ENCODE measurements at places on chromosomes 16 and 17.
A peak's percentile ranks its signal among the peaks of the same experiment; 100 is the strongest.

DNA sequence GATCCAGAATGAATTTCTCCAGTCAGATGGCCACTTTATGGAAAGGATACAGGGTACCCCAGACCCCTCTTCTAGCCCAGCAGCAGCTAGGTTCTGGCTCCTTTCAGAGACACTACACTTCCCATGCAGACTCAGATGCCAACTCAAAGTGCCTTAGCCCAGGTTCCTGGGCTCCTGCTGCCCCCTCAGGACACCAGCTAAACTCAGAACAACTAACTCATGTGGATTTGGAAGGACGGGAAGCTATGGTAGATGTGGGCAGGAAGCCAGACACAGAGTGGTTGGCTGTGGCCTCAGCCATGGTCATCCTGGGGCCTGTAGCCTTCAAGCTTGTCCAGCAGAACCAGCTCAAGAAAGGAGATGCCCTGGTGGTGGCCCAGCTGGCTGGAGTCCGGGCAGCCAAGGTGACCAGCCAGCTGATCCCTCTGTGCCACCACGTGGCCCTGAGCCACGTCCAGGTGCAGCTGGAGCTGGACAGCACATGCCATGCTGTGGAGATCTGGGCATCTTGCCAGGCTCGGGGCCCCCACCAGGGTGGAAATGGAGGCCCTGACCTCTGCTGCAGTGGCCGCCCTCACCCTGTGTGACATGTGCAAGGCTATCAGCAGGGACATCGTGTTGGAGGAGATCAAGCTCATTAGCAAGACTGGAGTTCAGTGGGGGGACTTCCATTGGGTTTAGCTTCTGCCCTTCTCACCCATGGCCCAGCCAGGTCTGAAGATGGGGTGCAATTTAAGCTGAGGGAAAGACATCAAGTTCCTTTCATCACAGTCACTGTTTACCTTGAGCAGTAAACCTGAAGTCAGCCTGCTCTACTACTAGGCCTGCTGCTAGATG lies 111.8 kb downstream of the N4BP1 start:
- no peak for DNase-seq

- no peak for DNase-seq
Observed at GRCh38 chr16:87489434-87490045, 3.3 kb downstream of the ZCCHC14 start.

GRCh38 chr17:70242781-70243437 lies 73.6 kb downstream of the KCNJ2 start:
- no peak for DNase-seq

DNA sequence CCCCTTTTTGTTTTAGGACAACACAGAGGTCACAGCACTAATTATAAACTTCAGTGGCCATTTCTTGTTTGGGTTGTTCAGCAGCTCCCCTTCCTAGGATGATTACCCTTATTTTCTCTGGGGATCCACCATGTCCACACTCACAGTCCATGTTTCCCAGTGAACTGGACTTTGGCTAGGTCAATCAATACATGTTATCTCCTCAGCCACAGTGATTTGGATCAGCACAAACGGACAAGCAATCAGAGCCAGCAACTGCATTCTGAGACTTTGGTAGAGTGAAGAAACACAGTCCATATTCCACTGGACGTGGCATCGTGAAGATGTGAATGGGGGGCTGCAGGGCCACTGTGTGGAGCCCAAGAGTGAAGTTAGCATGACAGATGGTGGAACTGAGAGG lies 4.6 kb downstream of the TMEM220 start:
- DNase-seq, result no peak

GRCh38 chr17:57584050-57584551 lies 161.0 kb downstream of the CCDC182 start:
- DNase-seq, result no peak

- DNase-seq, result no peak
Observed at GRCh38 chr17:36506831-36507230, 20.4 kb downstream of the ZNHIT3 start.

- peak; percentile 70 for DNase-seq
Observed at GRCh38 chr16:72094266-72094610, 591 bp downstream of the DHX38 start.

DNA sequence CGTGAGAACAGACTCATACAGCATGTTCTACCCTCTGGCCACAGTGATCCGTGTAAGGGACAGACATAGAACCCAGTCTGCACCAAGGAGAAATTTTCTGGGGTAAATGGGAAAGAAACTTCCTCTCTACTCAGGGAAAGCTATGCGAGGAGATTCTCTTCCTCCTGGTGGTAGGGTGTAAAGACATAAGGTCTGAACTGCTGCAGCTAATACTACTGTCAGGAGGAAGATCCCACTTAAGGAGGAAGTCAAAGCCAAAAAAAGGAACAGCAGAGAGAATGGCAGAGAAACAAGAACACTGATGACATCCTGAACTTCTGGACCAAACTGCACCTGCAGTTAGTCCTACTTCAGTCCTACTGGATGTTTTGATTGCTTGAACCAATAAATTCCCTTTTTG lies 7.1 kb upstream of the TM4SF5 start:
- no peak for DNase-seq

- no peak for DNase-seq
Observed at GRCh38 chr17:74964988-74965622, 7.5 kb downstream of the HID1 start.

GRCh38 chr16:60636117-60636516 lies 1400.1 kb downstream of the CDH8 start:
- no peak for DNase-seq

- DNase-seq, result no peak
Observed at GRCh38 chr17:57994436-57994835, 6.4 kb upstream of the VEZF1 start.

DNA sequence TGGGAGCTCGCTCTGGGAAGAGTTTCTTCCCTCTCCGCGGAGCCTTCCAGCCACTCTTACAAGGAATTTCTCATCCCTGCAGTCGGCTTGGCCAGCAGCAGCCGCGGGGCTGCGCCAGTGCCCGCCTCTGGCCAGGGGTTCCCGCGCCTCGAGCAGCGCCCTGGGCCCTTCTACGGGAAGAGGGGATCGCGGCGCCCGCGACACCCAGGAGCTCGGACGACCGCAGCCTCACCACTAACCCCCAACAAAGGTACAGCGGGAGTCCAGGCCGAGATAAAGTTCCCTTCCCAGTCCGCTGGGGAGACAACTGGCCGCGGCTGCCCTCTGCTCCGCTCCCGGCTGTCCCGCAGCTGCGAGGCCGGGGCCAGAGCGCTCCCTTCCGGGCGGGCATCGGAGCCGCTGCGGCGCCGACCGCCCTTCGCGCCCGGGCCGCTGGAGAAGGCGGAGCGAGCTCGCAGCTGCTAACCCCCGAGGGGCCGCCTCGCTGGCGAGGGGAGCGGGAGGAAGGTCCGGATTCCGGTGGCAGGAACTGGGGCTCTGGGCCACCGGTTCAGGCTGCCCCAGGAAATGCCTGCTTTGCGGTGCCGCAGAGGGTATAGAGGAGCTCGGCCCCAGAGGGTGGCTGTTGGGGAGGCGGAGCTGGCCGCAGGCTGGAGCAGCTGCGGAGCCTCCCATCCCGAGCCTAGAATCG lies 3.6 kb upstream of the HS3ST3B1 start:
- DNase-seq, result no peak

GRCh38 chr16:56830669-56831068 lies 34.3 kb upstream of the SLC12A3 start:
- no peak for DNase-seq
